Activated naive CD4-positive, alpha-beta T cell (primary cell): ENCODE measurements at places on chromosomes 5 and 9.

DNA sequence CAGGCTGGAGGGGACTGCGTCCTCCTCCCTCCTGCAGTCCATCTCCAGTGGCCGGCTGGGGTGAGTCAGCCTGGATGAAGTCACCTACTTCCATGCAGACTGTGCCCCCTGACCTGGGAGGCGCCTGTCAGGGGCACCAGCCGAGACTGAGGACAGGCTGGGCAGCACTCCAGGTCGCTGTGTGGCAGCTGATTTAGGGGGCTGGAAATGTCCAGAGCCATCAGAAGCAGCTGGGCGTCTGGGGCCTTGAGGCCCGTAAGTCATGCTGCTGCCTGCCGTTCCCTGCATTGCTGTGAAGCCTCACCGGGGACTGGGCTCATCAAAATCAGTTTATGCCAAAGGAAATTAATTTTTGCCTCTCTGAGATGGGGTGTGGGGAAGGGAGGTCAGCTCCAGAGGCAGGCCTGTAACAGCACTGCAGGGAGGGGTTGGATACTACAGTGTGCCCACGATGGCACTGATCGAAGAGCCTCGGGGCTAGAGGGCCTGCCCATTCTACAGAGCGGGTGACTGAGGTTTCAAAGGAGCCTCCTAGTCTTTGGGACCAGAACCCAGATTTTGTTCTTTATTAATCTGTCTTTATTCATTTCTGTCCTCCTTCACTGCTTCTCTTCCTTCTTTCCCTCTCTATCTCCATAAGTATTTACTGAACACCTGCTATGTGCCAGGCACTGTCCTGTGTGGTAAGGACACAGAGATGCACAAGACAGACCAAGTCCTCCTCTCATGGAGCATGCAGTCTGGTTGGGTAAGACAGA is 70.4 kb upstream of the PSD2 start:
- DNase-seq: no peak

GRCh38 chr9:12414514-12414913 is 278.7 kb upstream of the TYRP1 start:
- DNase-seq: no peak

GRCh38 chr5:59246882-59247281 is 646.6 kb downstream of the PDE4D start:
- DNase-seq: no peak

DNA sequence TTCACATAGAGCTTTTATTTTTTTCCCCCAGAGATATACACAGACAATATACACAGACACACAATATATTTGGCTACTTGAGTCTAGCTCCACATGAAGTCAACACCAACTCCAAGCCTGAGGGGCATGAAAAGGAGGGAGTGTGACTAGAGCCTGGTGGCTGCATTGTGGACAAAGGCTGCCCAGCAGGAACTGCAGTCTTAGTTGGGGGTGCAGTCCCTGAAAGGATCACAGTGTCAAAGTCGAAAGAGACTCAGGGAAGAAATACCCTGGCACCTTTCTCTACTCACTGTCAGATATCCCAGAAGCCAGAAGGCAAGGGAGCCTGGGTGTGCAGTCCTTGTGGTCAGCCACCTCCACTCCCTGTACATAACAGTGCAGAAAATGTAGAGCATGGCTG is 231.6 kb upstream of the RPS23 start:
- no peak for DNase-seq

GRCh38 chr5:109529987-109530386 is 120.2 kb upstream of the PJA2 start:
- DNase-seq: no peak

GRCh38 chr5:103607346-103607745 is 44.8 kb upstream of the NUDT12 start:
- DNase-seq: no peak

DNA sequence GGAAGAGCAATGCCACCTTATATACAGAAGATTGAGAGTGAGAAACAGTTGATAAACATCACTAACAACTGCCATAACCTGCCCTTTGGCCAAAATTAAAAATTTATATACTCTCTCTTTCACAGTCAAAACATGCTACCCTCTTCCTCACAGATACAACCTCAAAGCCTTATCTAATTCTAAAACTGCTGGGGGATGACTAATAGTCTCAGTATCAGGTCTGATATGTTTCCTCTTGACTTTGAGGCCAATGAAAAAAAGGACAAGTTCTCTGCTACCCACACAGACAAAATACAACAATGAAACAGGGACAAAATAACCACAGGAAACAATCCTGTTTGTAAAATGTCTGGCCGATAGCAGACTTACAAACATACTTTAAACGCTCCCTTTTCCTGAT is 485.6 kb upstream of the NUDT12 start:
- DNase-seq: no peak

- DNase-seq: no peak
These were observed 159.0 kb upstream of the SLC12A2 start for GRCh38 chr5:127924606-127925005.

DNA sequence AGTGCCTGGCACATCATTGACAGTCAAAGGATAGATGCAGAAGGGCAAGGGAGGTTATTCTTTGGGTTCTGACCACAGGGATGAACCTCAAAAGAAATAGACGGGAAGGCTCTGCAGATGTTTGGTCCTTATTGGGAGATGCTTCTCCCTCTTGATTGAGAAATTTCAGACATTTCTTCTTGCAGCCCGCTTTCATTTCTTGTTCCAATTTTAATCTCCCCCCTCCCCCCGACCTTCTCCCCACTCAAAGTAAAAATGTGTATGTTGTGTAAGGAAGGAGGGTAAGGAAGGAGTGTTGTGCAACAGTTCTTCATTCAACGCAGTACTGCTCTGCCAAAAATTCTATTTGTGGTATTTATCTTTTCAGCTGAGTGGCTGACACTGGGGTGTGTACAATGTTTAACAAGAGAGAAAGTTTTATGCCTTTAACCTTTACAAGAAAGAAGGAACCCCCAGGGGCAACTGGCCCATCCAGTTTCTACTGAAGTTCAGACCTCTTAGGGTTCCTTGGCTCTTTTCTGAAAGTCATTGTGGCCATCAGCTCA is 46.3 kb upstream of the TNFSF15 start:
- DNase-seq: no peak

GRCh38 chr9:23492126-23493002 is 333.7 kb downstream of the ELAVL2 start:
- no peak for DNase-seq

DNA sequence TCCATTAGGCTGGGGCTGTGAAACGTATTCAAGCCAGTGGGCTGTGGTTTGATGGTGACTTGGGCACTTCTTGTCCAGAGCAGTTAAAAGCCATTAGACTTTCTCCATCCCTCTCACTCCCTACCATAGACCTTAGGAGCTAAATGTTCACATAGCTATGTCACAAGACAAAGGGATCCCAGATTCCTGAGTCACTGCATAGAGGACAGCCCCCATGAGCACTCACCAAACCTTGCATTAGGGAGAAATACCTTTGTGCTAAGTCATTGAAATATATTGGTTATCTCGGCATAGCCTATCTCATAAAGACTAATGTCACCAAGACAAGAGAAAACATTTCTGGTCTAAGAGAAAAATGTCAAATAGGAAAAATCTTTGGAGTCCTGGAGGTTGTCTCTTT is 104.3 kb downstream of the TRPM6 start:
- no peak for DNase-seq

DNA sequence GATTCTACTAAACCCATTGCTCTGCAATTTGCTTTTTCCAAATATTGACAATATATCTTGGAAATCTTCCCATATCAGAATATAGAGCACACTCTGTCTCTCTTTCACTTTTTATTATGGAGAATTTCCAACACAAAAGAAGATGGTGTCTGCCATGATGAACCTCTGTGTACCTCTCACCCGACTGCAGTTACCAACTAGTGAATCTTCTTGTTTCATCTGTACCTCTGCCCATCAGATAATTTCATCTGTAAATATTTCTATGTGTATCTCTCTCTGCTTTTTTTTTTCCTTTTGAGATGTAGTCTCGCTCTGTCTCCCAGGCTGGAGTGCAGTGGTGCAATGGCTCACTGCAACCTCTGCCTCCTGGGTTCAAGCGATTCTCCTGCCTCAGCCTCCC is 62.8 kb downstream of the NTNG2 start:
- DNase-seq: no peak

DNA sequence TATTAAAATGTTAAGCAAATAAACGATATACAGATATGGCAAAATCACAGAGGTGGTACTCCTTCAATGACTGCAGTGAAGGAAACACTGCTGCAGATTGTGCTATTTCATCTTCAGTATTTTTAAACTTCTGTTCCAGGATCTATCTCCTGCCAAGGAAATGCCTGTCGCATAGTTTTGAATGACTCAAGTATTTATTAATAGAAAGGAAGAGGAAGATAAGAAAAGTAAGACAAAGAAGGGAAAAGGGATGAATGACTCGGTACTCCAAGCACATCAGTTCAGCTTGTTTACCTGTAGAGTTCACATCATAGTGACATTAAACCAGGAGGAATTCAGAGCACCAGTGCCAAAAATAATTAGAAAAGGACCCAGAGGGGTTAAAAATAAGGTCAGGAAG is 5.1 kb upstream of the GPX8 start:
- DNase-seq: no peak

DNA sequence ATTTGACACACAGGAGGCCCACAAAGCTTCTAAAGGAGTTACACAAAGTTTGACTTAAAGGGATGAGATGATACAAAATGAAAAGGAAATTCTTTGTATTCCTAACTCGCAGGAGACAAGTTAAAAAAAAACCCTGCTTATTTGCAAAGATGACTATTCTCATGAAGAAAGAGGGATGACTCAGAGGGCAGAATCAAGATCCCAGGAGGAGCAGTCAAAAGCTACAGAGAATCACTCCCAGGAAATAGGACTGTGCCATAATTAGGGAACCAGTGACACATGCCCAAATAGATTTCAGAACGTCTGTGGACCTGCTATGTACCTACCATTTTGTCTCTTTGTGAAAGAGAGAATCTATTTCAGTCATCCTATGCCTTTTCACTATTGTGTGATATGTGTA is 103.5 kb upstream of the ARRDC3 start:
- DNase-seq: no peak

DNA sequence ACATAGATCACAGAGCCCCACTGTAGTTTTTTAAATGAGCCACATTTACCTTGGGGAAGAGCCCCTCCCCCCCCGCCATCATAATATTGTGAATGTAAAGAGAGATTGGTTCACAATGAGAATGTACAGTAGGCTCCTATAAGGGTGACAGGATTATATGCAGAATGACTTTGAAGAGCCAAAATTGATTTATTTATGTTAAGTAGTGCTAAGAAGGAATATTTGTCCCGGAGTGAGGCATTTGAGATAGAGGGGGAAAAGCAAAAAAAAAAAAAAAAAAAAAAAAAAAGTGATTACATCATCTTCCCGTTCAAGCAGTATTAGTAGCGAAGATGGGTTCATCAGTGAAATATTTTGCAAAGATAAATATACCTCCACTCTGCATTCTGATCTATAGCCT is 73.9 kb downstream of the PIK3R1 start:
- DNase-seq: no peak

GRCh38 chr9:21591221-21592062 is 109.3 kb upstream of the IFNE start:
- DNase-seq: peak; percentile 2

- DNase-seq: no peak
These were observed 26.4 kb downstream of the C9orf43 start for GRCh38 chr9:113436728-113437515.

- no peak for DNase-seq
These were observed 1.3 kb upstream of the LCN12 start for GRCh38 chr9:136950656-136951276.

- DNase-seq: no peak
These were observed 97.8 kb upstream of the KLF4 start for GRCh38 chr9:107587191-107587963.

- no peak for DNase-seq
These were observed 8.3 kb upstream of the SPATA31C1 start for GRCh38 chr9:87909310-87910041.

GRCh38 chr5:128469912-128470311 is 68.1 kb downstream of the FBN2 start:
- no peak for DNase-seq

DNA sequence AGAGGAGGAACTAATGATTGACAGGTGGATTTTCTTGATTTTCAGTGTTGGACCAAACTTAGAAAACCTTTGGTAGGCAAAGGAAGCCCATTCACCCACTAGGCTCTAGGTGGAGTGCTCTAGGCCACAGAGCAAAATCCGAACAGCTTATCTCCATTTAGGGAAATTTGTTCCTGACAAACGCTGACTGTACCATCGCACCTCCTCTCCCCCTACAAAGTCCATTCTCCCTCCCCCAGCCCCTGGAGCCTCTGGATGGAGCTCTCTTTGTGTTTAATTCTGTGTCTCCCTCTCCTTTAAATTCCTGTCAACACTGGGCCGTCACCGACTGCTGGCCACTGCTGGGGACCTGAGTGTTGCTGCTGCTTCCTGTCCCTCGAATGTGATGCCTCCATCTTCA is 350.1 kb upstream of the IRX2 start:
- DNase-seq: no peak

DNA sequence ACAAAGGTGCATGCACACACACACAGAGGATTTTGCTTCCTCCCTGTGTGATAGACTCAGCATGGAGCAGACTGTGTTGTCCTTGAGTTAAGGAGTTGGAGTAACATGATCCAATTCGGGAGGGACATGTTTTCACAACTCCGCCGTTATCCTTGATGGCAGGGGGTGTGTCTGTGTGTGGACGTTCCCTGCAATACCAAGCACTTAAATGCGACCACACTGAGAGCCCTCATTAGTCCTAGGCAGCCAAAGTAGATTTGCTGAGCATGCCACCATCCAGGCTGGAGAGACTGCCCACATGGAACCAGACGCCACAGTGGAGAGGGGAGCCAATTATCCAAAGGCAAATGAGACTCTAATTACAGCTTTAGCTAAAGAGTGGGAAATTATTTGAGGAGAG is 140.1 kb downstream of the DOCK2 start:
- DNase-seq: no peak

DNA sequence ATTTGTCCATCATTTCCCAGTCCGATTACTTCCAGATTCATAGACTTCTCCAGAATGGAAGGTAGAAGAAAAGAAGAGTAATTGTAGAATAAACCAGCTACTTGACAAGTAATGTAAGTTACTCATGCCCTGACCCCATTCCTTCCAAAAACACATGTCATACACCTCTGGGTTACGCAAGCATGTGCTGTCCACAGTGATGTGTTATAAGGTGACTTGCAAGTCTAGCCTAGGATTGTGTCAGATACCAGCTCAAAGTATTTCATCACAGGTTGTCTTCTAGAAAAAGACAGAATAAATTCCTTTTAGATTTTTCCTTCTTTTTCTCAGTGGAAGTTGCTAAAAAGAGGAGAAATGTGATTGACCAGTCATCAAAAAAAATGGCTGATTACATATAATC is 8.0 kb upstream of the TLR4 start:
- DNase-seq: no peak

DNA sequence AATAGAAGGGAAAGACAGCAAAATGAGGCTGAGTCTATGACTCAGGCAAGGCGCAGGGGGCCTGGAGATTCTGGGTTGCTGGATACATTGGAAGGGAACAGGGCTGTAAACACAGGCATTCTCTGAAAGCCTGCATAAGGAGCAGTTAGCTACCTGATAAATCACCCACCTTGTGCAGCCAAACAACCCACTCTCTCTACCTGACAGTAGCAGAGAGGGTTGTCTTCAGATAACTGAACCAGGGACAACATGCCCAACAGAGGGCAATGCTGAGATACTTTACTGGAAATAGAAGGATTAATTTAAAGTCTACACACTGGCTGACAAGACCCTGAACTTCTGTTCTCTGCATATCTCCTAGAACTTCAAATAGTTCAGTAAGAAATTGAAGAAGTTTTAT is 161.6 kb downstream of the KCTD16 start:
- no peak for DNase-seq
